ENCODE measurements at places on chromosomes 6 and 20. TPM values are rescaled to one million over a fixed set of nuclear protein-coding genes. Genes with fewer than 3 reads are reported as not detected.

DEFB124 gene
- not detected for total RNA-seq

BPIFA1 gene
- not detected for total RNA-seq

MUC21 gene
- total RNA-seq: not detected

EMILIN3 gene
- total RNA-seq: 3.5 TPM

RAET1L gene
- total RNA-seq: 0.23 TPM

CYP24A1 gene
- 1.2 TPM for total RNA-seq

MROH8 gene
- 9.9 TPM for total RNA-seq

NCOA6 gene
- 39.2 TPM for total RNA-seq

CDH26 gene
- total RNA-seq: 0.69 TPM

IRF4 gene
- total RNA-seq: not detected

MOXD1 gene
- 11.3 TPM for total RNA-seq

MOG gene
- total RNA-seq: 1.4 TPM

ID4 gene
- total RNA-seq: 309 TPM

TFAP2D gene
- 0.92 TPM for total RNA-seq

PNLDC1 gene
- 0.23 TPM for total RNA-seq

NRM gene
- 2.1 TPM for total RNA-seq

NCOA3 gene
- 40.8 TPM for total RNA-seq

MRPL14 gene
- 39.7 TPM for total RNA-seq

NR2E1 gene
- 11.1 TPM for total RNA-seq

RIPOR2 gene
- total RNA-seq: 33.4 TPM

C4A gene
- 45.9 TPM for total RNA-seq

ERVFRD-1 gene
- not detected for total RNA-seq

HEY2 gene
- total RNA-seq: 2.8 TPM

SEMG1 gene
- not detected for total RNA-seq

CENPW gene
- total RNA-seq: 4.2 TPM

LAMA2 gene
- total RNA-seq: 13.1 TPM

CYP21A2 gene
- 0.23 TPM for total RNA-seq

ULBP2 gene
- total RNA-seq: 2.1 TPM

CAGE1 gene
- not detected for total RNA-seq

DOK5 gene
- total RNA-seq: 26.8 TPM

CENPB gene
- 45.7 TPM for total RNA-seq

RAB32 gene
- total RNA-seq: 7.4 TPM

SLC22A2 gene
- total RNA-seq: 0.46 TPM

LSM2 gene
- total RNA-seq: 23.3 TPM

MAS1 gene
- total RNA-seq: under 0.01 TPM

ADAT2 gene
- total RNA-seq: 5.1 TPM

Data from diencephalon (tissue), 1 donor.